ENCODE measurements at places on chromosomes 4 and X.
A peak's percentile ranks its signal among the peaks of the same experiment; 100 is the strongest.

DNA sequence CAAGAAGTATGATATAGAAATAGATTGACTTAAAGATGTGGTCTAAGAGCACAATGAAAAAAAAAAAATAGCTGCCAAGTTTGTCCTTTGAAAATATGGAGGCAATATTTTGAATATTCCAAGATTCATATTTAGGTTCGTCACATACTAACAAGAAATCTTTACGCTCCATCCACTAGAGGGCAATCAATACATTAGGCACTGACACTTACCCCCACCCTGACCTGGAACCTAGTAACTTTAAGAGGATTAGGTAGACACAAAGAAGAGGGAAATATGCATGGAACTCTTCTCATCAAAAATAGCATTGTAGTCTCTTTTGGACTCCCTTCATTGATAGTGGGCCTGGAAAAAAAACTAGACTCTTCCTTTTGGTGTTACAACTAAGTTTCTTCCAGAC is 1108.1 kb downstream of the PCDH19 start:
- no peaks in the 10 kb centered on the region for H3K36me3 ChIP-seq
- DNase-seq: no peak
- H3K27ac ChIP-seq: no peak overlapping the region
- no peaks in the 10 kb centered on the region for H3K4me1 ChIP-seq
- no peak overlapping the region for H3K4me3 ChIP-seq
- no peaks in the 10 kb centered on the region for H3K27me3 ChIP-seq

- H3K27me3 ChIP-seq: no peaks in the 10 kb centered on the region
- no peak for DNase-seq
- no peak overlapping the region for H3K4me3 ChIP-seq
- no peaks in the 10 kb centered on the region for H3K36me3 ChIP-seq
- no peak overlapping the region for H3K27ac ChIP-seq
- H3K4me1 ChIP-seq: no peaks in the 10 kb centered on the region
These were observed 514.5 kb upstream of the FAM241A start for GRCh38 chr4:111630705-111631104.

DNA sequence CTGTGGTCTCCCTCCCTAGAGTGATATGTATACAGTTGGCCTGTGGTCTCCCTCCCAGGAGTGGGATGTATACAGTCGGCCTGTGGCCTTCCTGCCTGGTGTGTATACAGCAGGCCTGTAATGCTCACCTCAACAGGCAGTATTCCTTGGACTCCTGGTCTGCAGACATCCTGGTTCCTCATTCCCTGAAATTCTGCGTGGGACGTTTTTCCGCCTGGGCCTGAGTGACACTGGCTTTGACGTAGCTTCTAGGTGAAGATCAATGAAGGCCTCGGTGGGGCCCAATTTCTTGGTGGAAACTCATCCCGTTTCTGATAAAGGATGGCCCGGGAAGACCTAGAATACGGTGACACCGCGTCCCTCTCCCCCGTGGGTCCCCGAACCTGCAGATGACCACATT is 98.7 kb upstream of the PPP2R3B start:
- H3K36me3 ChIP-seq: no peaks in the 10 kb centered on the region
- H3K4me1 ChIP-seq: no peaks in the 10 kb centered on the region
- no peak overlapping the region for H3K4me3 ChIP-seq
- no peak for DNase-seq
- H3K27ac ChIP-seq: no peak overlapping the region

- no peak for DNase-seq
- H3K27me3 ChIP-seq: no peaks in the 10 kb centered on the region
- no peak overlapping the region for H3K4me3 ChIP-seq
- no peak overlapping the region for H3K27ac ChIP-seq
These were observed 118.2 kb downstream of the FBXW7 start for GRCh38 chr4:152417673-152418072.

DNA sequence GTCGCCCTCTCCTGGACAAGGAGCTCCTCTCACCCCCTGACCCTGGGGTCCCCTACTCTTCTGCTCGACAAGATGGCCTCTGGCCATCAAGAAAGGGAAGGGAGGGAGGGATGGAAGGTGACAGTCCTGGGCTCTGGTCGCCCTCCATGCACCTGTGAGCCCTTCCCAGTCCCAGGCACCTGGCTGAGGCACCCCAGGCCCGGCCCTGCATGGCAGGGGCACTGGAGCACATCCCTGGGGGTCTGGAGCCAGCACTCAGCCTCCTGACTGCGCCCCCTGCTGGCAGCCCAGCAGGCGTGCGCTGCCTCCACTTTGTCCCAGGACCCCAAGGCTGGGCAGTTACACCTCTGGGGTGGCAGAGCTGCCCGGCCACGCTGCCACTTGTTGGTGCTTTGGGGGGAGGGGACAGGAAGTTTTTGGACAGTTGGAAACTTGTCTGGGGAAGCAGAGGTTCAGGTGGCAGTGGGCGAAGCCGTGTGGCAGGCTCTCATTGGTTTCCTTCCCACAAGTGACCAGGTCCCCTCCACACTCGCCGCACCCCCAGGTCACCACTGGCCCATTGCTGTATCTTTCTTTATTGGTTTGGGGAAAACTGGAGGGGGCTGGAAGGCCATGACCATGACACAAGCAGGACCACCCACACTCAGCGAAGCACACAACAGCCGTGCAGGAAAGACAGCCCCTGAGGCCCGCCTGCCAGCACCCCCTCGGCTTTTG is 4.3 kb downstream of the PNCK start:
- peaks cover 15% of the 10 kb centered on the region for H3K4me1 ChIP-seq
- peak; percentile 31 for DNase-seq
- H3K4me3 ChIP-seq: no peak overlapping the region
- H3K27me3 ChIP-seq: peaks cover 26% of the 10 kb centered on the region

DNA sequence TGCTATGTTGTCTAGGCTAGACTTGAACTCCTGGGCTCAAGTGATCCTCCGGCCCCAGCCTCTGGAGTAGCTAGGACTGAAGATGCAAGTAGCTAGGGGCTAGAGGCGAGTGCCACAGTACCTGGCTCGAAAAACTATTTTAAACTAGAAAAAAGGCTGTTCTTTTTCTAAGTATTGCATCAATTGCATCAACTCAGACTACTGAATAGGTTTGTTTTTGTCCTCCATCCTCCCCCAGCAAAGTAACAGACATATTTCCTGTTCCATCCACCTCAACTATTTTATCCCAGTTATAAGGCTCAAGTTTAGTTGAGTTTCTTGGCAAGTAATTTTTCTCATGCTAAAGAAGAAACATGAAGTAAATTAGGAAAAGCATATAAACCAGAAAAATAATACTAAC is 4.1 kb downstream of the SH3RF1 start:
- H3K4me1 ChIP-seq: peaks cover 18% of the 10 kb centered on the region
- DNase-seq: no peak
- H3K4me3 ChIP-seq: no peak overlapping the region
- peaks cover 6% of the 10 kb centered on the region for H3K36me3 ChIP-seq
- peaks cover 17% of the 10 kb centered on the region for H3K27me3 ChIP-seq

- H3K27me3 ChIP-seq: no peaks in the 10 kb centered on the region
- H3K27ac ChIP-seq: no peak overlapping the region
- no peak overlapping the region for H3K4me3 ChIP-seq
- DNase-seq: peak; percentile 34
These were observed 6.2 kb downstream of the NCAPG start for GRCh38 chr4:17817027-17817426.

- no peak overlapping the region for H3K27ac ChIP-seq
- no peak for DNase-seq
- H3K36me3 ChIP-seq: no peaks in the 10 kb centered on the region
- H3K4me1 ChIP-seq: no peaks in the 10 kb centered on the region
- H3K27me3 ChIP-seq: no peaks in the 10 kb centered on the region
These were observed 57.5 kb upstream of the BMPR1B start for GRCh38 chr4:94700298-94700697.

GRCh38 chrX:123745511-123745910 is 12.7 kb upstream of the THOC2 start:
- no peak overlapping the region for H3K27ac ChIP-seq
- no peaks in the 10 kb centered on the region for H3K4me1 ChIP-seq
- no peak for DNase-seq

GRCh38 chrX:51862920-51863319 is 30.5 kb upstream of the MAGED1 start:
- H3K27me3 ChIP-seq: no peaks in the 10 kb centered on the region
- DNase-seq: no peak
- H3K36me3 ChIP-seq: no peaks in the 10 kb centered on the region

Measured in naive B cell (primary cell).